ENCODE measurements at places on chromosomes 12 and 14. TPM values are rescaled to one million over a fixed set of nuclear protein-coding genes. Genes with fewer than 3 reads are reported as not detected.

DNA sequence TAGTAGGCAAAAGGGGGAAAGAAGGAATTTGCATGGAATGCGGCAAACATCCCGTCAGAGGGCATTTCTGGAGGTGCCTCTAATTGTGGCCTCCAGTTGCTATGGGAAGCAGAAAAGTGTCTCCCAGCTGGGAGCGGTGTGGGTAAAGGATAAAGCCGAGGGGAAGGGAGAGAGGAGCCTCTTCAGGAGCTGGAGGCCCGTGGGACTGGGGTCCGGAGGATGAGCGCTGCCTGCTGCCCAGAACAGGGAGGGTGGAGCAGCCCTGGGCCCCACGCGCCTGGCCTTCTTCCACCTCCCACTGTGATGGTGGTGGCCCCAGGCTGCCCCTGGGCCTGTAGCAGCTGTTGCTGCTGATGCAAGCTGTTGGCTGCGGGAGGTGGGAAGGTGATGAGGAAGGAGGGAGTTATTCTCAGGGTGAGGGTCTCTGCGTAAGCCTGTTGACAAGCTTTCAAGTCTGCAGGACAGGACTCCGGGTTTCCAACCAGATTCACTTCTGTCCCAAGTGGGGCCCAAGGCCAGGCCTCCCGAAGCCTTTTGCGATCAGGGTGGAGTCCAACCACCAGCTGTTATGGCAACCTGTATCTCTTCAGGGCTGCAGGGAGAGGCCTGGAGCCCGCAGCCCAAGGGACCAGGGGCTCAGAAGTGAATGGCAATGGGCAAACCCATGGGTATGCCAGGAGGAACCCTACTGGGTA lies 19.1 kb upstream of the PGF start:
- H3K4me3 ChIP-seq, result no peak overlapping the region
- H3K36me3 ChIP-seq, result no peaks in the 10 kb centered on the region
- peak; percentile 40 for DNase-seq
- H3K27me3 ChIP-seq, result no peaks in the 10 kb centered on the region

DNA sequence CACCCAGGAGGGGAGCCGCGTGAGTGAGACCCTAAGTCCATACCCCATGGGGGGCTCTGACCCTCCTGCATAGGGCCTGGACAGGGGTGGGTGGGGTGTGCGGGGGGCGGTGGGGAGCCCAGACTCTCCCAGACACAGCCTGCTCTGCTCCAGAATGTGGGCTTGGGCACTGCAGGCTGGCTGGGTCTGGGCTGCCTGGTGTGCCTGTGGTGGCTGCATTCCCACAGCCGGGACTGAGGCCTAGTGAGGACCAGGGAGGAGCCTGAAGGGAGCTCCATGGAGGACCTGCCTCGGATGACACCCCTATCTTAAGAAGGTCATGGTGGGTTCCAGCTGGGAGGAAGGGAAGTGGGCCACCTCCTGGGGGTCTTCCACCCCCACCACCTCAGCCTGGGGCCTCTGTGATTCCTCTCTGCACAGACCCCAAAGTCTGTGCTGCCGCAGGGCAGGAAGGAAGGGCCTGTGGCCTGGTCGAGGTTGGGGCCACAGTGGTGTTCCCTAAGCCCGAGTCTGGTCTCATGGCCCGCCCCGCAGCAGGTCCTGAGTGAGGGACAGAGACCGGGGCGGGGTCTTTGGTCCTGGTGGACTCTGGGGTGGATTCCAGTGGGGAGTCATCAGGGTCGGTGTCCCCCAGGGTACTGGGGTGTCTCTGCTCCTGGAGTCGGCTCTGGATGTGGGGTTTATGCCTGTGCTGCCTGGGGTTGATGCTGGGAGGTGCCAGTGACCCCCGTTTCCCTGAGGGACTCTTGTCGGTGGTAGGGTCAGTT lies 392.3 kb downstream of the TMEM121 start:
- no peak for DNase-seq
- H3K27me3 ChIP-seq, result no peaks in the 10 kb centered on the region
- H3K4me1 ChIP-seq, result no peaks in the 10 kb centered on the region
- H3K36me3 ChIP-seq, result no peaks in the 10 kb centered on the region
- H3K4me3 ChIP-seq, result no peak overlapping the region

- no peak overlapping the region for H3K4me3 ChIP-seq
- no peaks in the 10 kb centered on the region for H3K27me3 ChIP-seq
- no peak for DNase-seq
- H3K27ac ChIP-seq, result no peak overlapping the region
These were observed 15.9 kb downstream of the COL2A1 start for GRCh38 chr12:47988073-47989022.

DNAI7 gene
- total RNA-seq, result not detected

GRCh38 chr12:38883629-38884134 lies 21.7 kb downstream of the CPNE8 start:
- no peaks in the 10 kb centered on the region for H3K27me3 ChIP-seq
- H3K4me1 ChIP-seq, result no peaks in the 10 kb centered on the region
- H3K27ac ChIP-seq, result no peak overlapping the region
- H3K4me3 ChIP-seq, result no peak overlapping the region
- no peaks in the 10 kb centered on the region for H3K36me3 ChIP-seq

DNA sequence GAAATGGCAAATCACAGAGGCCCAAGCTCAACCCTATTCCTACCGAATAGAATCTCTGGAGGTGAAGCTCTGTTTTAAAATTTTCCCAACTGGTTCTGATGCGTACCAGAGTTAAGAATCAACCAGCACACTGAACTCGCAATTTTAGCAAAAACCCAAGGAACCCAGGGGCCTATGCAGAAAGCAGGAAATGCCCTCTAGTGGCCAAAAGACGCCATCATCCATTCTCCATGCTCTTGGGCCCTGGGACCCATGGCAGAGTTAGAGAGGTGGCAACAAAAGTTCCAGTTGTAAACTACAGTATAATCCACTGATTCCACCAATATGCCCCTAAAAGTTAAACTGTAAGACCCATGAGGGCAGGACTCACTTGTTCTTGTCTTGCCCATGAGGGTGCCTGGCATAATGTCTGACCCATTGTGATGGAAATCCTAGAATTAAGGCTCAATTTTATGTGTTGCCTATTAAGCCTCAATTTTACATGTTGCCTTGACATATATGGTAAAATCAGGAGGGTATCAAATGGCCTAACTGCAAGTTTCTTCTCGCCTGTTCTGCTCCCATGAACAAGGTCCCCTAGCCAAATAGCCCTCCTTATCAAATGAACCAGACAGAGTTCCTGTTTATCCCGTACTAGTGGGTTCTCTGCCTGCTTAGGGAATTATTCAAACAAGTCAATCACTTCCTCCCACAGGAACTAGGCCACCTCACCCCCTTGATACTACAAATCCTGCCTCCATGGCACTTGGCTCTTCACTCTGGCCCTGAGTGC lies 137.5 kb upstream of the CPM start:
- no peaks in the 10 kb centered on the region for H3K27me3 ChIP-seq
- H3K4me1 ChIP-seq, result no peaks in the 10 kb centered on the region
- no peaks in the 10 kb centered on the region for H3K36me3 ChIP-seq
- H3K4me3 ChIP-seq, result no peak overlapping the region
- H3K27ac ChIP-seq, result no peak overlapping the region

- H3K27ac ChIP-seq, result no peak overlapping the region
- H3K4me1 ChIP-seq, result no peaks in the 10 kb centered on the region
- H3K4me3 ChIP-seq, result no peak overlapping the region
These were observed 112.6 kb upstream of the FZD10 start for GRCh38 chr12:130049666-130050065.

ASIC1 gene
- total RNA-seq, result 0.70 TPM

CEP170B gene
- 112 TPM for total RNA-seq

KIF5A gene
- total RNA-seq, result 0.94 TPM

OASL gene
- 0.94 TPM for total RNA-seq

- no peak overlapping the region for H3K4me3 ChIP-seq
- H3K27me3 ChIP-seq, result no peaks in the 10 kb centered on the region
- H3K27ac ChIP-seq, result no peak overlapping the region
- no peaks in the 10 kb centered on the region for H3K4me1 ChIP-seq
These were observed 92.1 kb downstream of the ESR2 start for GRCh38 chr14:64201921-64202545.

DNA sequence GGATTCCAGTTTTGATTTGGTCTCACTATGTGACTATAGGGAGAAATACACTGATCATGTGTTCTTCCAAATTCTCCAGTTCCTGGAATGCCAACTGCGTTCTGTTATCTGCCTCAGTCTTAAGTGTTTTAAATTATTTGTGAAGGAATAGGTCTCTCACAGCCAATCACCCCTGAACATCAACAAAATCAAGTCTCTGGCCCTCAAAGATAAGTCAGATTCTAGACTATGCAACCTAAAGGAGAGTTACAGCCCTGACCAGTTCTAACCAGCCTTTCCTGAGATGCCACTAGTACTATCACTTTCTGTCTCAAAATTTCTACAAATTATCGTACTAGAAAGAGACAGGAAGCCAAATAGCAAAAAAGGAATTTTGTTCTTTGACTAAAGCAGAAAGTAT lies 22.3 kb downstream of the ZFC3H1 start:
- H3K36me3 ChIP-seq, result peaks cover 90% of the 10 kb centered on the region
- no peaks in the 10 kb centered on the region for H3K4me1 ChIP-seq
- no peaks in the 10 kb centered on the region for H3K27me3 ChIP-seq
- no peak overlapping the region for H3K27ac ChIP-seq
- no peak for DNase-seq

DNA sequence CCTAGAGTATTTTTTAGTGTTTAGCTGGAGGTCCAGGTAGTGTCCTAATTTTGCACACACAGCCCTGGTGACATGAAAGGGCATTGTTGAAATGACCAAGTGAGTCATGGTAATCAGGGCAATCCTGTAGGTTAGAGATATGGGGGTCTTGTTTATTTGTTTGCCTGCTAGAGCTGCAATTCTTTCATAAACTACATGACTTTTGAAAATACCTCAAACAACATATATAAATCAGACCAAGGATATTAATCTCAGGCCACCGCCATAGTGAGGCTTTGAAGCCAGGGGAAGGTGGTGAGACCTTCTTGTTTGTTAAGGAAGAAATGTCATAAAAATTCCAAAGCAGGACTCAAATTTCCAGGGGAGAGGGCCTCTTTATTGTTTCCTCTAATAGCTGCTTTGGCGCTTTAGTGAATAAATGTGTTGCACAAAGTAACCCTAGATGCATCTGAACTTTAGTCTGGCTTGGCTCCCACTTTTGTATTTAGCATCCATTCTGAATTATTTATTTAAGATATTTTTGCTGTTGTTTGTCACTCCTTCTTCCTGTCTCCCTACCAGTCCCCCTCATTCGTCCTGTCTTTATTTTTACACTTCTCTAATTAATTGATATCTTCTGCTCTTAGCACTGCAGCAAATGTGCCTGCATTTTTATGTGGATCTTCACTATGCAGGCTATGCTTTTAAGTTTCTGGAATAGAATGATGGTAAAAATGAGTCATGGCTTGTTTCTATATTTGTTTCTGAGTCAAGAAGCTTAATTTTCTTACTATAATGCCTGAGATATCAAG lies 430.3 kb downstream of the RAD51B start:
- peak overlapping the region; percentile 84 for H3K27ac ChIP-seq
- no peak overlapping the region for H3K4me3 ChIP-seq
- DNase-seq, result no peak
- H3K4me1 ChIP-seq, result no peaks in the 10 kb centered on the region
- no peaks in the 10 kb centered on the region for H3K36me3 ChIP-seq

HOXC11 gene
- 0.40 TPM for total RNA-seq

DNA sequence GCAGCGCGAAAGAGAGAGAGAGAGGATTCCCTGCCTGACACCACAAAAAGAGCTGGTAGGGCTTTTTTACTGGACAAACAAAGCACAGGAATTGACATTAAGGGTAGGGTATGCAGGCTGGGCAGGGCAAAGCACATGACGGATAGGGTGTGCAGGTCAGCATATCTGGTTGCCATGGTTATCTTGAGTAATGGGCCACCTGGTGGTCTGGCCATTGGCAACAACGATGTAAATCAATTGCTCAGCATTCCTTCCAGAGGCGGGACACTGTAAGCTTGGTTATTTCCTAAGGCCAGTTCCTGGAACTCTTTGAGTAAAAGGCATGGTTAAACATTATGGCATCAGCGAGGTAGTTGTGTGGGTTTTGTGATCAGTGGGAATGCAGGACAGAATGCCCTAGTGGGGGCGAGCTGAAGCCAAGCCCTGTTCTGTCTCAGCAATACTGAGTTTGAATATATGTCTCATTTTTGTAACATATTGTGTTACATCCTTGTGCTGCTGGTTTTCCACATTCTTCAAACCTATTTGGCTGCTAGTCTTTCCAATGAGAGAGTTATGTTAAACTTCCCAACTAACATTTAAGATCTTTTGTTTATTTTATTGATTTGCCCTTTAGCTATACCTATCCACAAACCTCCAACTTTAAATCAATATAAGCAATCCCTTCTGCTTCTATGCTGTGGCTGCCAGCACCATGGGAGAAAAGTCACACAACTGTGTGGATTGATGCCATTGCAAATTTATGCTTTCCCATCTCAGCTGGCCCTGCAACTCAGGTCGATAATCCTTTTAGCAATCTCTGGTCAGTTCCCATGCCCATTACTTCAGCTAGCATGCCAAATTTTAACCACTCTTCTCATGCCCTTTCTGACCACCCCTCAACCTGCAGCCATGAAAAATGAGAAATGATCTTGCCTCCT lies 396.7 kb upstream of the PDE3A start:
- H3K4me1 ChIP-seq, result no peaks in the 10 kb centered on the region
- H3K4me3 ChIP-seq, result no peak overlapping the region
- H3K27ac ChIP-seq, result no peak overlapping the region

DNA sequence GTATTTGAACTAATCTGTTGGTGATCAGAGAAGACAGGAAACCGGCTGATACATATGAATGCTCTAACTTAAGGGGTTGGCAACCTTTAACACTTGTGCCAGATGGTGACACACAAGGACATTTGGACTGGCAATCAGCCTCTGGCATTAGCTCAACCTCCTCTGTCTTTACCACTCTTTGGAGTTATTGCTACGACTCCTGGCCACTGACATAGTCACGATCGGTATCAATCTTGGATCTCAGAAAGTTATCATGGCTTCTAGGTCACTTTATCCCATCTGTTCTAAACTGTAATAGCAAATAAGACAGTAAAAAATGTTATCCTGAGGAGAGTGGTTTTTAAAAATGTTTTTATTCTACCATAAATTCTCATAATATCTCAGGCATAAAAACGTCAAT lies 575.2 kb upstream of the MDGA2 start:
- no peaks in the 10 kb centered on the region for H3K36me3 ChIP-seq
- no peak overlapping the region for H3K4me3 ChIP-seq
- H3K27me3 ChIP-seq, result no peaks in the 10 kb centered on the region
- H3K27ac ChIP-seq, result no peak overlapping the region

DNA sequence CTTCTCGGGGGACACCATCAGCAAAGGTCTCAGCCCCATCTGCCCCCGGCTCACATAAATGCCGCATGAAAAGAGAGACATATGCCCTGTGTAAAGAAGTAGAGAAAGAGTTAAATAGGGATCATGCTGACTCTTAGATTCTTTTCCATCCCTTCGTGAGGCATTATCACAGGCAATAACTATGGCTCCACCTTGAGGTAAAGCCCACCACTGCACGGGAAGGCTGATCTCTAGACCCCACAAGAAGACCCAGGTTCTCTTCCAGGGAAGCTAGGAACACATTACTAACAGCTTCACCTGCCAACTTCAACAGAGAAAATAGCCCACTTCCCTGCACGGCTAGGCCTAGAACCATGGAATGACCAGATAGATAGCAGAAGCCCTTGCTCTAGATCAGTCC lies 14.1 kb upstream of the NOP2 start:
- no peaks in the 10 kb centered on the region for H3K36me3 ChIP-seq
- no peak overlapping the region for H3K4me3 ChIP-seq
- H3K27ac ChIP-seq, result no peak overlapping the region
- H3K4me1 ChIP-seq, result no peaks in the 10 kb centered on the region
- DNase-seq, result no peak

Measured in Peyer's patch (tissue), 4 donors.